ENCODE measurements at places on chromosomes 12 and 14.

- DNase-seq: no peak
These were observed 498.7 kb downstream of the TMEM121 start for GRCh38 chr14:106024983-106025604.

DNA sequence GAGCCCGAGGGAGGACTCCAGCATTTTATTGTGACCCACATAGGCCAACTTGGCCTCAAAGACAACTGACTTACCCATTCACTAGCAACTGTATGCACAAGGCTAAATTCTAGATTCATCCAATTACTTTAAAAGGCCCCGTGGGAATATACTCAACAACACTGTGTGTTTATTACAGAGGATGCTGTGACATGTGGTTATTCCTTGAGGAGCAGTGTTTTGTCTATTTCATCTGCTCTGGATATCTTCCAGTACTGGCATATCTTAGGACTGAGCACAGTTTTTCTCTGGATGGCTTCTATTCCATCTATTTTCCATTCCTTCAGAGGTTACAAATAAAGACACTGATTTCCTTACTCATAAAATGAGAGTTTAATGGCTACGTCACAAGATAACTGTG, 87.2 kb upstream of the KRAS start:
- no peak for DNase-seq

DNA sequence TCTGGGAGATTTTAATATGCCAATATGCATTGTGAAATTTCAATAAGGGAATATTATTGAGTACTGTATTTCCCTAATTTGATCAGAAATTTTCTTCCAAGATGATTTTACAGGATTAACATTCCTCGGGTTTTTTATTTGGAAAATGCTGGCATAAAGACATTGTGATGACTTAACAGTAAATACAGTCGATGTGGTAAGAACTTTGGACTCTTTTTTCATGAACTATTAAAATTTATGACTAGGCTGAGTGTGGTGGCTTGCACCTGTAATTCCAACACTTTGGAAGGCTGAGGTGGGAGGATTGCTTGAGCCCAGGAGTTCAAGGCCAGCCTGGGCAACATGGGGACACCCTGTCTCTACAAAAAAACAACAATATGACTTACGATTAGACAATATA, 197.1 kb upstream of the RASSF8 start:
- DNase-seq: no peak

GRCh38 chr14:99001241-99001640, 270.8 kb downstream of the BCL11B start:
- no peak for DNase-seq

DNA sequence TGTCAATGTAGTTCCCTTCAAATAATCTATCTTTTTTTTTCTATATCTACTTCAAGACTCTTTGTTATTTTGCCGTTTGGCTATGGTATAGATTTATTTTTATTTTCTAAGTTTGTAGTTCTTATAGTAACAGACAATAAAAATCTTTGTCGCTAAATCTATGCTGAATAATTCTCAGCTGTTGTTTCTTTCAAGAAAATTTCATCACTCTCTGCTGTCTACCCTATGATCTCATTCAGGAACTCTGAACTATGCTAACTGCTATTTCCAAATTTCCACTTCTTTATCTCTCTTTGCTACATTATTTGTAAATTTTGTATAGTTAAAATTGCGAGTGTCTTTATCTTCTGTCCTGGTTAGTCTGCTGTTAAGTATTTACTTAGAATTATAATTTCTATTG, 353.6 kb downstream of the LRFN5 start:
- DNase-seq: no peak

DNA sequence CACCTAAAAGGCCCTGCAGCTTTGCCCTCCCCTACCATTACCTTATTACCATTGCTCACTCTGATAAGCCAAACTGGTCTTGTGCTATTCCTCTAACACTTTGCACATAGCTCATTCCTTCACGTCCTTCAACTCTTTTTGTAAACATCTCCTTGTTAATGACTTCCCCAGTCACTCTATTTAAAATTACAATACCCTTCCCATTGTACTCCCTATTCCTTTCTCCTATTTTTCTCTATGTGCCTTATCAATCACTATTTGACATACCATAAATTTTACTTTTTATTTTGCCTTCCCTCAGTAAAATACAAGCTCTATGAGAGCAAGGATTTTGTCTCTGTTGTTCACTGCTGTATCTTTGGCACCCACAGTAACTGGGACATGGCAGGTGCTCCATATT, 5.4 kb downstream of the SARNP start:
- DNase-seq: no peak

DNA sequence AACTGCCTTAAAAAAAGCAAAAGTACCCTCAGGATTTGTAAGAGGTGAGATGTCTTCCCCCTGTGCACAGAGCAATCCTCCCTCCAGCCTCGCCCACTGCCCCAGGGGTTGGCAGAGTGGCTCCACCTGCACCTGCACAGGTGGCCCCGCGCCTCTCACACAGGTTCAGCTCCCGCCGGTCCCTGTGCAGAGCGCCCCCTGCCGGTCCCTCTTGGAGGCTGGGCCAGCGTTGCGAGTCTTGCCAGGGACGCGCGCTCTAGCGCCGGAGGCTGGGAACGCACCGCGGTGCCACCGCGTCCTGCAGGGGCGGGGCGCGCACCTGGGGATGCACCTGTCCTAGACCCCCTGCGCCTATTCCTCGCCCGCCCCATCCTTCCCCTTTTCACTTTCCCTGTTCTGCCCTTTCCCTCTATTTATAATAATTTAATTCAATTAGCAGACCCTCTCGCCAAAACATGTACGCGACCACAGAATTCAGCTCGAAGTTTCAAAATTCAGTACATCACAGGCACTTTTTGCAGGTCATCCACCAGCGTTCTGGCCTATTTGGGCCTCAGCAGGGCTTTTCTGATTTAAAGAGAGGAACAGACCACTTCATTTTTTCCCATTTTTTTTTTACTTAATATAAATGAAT, 618.6 kb downstream of the AACS start:
- DNase-seq: no peak

- no peak for DNase-seq
These were observed 101.4 kb downstream of the TTC7B start for GRCh38 chr14:90714811-90715210.

DNA sequence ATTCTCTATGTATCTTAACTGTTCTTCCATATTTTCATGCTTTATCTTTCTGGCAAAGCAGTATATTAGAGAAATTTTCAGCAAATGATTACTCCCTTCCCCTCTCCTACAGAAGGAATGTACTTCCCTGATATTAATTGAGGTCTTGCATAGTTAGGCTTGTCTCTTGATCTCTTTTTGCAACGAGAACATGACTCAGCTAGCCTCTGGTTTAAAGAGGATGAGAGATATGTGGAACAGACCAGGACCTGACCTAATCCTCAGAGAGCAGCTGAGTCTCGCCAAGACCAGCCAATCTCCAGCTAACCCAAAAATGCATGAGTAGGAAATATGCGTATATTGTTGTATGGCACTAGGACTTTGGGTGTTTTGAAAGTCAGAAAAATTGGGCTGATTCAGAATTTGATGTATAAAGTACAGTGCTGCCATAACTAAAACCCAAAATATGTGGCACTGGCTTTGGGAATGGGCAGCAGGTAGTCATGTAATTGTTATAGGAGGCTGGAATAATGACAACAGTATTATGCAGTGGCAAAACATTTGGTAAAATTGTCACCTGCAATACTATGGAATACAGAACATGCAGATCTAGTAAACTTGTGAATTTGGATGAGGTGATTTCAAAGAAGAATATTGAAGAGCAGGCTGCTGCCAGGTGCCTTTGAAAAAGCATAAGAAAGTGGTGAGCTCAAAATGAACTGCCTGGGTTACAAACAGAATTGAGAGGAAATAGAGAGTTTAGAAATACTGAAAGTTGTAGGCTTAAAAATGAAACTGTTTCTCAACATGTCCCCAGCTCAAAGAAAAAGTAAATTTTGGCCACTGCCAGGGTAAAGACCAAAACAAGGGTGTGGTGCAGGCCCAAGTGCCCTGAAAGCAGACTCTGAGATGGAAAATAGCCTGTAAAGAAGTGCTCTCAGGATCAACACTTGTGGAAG, 9.3 kb upstream of the USP15 start:
- DNase-seq: no peak

- DNase-seq: no peak
These were observed 8.9 kb downstream of the APAF1 start for GRCh38 chr12:98653866-98654493.

GRCh38 chr12:64335886-64336466, 54.6 kb downstream of the C12orf56 start:
- no peak for DNase-seq

GRCh38 chr12:18794000-18794399, 56.1 kb downstream of the CAPZA3 start:
- DNase-seq: no peak

GRCh38 chr12:23534196-23534595, 415.3 kb downstream of the SOX5 start:
- no peak for DNase-seq

DNA sequence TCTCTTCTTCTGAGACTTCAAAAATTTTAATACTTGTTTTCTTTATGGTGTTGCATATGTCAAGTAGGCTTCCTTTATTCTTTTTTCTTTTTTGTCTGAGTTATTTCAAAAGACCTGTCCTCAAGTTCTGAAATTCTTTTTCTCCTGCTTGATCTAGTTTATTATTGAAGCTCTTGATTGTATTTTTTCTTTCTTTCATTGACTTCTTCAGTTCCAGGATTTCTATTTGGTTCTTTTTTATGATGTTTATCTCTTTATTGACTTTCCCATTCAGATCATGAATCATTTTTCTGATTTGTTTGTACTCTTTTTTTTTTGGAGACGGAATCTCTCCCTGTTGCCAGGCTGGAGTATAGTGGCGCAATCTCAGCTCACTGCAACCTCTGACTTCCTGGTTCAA, 34.1 kb downstream of the IFT43 start:
- DNase-seq: no peak

DNA sequence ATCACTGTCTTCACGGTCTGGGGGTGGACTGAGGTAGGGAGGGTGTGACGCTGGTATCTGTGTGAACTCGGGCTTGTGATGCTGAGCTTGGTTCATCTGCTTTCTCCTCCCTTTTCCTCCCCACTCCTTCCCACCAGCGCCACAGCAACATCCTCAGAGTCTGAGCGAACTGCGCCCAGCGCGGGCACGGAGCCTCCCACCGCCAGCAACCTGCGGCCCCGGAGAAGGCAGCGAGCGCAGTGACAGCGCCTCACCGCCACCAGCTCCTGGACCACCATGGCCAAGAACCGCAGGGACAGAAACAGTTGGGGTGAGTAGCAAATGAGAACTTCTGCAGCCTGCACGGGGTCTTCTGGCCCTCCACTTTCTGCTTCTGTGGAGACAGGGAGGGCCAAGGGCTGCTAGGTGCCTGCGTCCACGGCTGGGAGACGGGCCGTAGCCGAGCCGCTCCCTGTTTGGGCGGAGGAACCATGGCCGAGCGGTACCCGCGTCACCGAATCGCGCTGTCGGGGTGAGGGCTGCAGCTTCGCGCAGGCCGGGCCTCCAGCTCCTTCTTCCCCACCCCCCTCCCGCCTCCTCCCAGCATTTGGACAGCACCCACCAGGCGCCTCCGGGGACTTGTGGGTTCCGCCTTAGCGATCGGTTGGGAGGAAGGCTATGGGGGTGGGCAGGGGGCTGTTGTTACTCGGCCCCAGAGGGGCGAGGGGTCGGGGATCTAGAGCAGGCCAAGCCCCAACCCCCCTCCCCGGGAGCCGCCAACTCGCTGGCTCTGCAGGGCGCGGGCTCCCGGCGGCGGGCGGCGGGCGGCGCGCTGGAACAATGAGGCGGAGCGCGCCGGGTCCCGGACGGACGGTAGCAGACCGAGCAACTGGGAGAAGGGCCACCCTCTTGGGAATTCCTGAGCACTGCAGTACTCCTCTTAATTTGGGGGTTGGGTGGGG, at the start of gene ATL1:
Gene ATL1 (plus strand): TSS at position 156 of the 941 bp plus-strand sequence. CDS start 121 bp downstream, at position 277.
- peak; percentile 21 for DNase-seq

GRCh38 chr12:95240556-95240955, 22.9 kb downstream of the VEZT start:
- no peak for DNase-seq

DNA sequence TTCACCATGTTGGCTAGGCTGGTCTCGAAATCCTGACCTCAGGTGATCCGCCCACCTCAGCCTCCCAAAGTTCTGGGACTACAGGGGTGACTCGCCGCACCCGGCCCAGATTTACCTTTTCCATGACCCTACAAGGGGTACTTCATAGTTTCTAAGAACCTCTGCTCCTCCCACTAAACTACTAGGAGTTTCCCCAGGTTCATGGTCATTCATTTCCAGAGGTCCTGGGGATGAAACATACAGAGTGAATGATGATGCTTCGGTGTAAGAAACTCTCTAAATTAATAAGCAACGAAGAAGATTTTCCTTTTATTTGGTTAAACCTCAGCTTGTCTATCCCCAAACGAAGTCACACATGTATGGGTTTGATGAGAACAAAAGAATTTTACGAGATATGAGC, 56.9 kb downstream of the AMN start:
- no peak for DNase-seq

GRCh38 chr12:131860472-131861260, 32.5 kb downstream of the MMP17 start:
- peak; percentile 45 for DNase-seq

GRCh38 chr12:27243804-27244688, at the start of gene STK38L:
STK38L (plus strand) TSS chr12:27244286; CDS start chr12:27297721, 53,435 bp downstream.
- peak; percentile 57 for DNase-seq

GRCh38 chr12:65784289-65785015, 39.8 kb upstream of the HMGA2 start:
- no peak for DNase-seq
